ENCODE measurements at places on chromosomes 2 and 18.

GRCh38 chr2:42872721-42873120 is 80.3 kb upstream of the HAAO start:
- no peak for DNase-seq

GRCh38 chr2:111618226-111618977 is 265.6 kb downstream of the ANAPC1 start:
- no peak for DNase-seq

DNA sequence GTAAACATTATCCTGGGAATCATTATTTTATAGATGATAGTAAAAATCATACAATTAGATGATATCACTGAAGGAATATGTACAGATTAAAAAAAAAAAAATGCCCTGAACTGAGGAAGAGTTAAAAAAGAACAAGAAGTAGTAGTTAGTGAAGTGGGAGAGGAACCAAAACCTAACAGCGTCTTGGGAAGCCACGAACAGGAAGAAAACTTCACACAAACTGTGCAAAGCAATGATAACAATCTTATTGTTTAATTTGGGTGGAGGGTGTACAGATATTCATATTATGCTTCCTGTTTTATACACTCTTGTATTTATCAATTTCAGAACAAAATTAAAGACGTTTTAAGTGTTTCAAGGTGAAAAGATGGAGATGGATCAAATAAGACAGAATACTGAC is 3.5 kb downstream of the HEATR5B start:
- DNase-seq, result no peak

DNA sequence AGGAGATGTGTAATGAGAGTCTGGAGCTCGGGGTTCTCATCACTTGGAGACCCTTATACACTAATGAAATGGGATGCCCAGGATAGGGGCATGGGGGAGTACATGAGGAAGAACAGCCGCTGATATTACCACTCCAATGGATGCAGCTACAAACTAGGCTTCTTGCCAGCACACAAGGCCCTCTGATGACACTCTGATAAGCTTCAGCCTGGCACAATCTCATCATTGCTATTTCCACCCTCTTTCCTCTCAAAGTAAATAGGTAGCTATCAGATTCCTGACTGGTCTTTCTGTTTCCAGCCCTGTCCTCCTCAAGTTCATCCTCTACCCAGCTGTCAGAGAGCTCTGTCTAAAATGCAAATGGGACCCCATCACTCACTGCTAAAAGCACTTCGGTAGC is 103.0 kb downstream of the GPR39 start:
- no peak for DNase-seq

GRCh38 chr2:203790134-203790852 is 77.3 kb upstream of the CTLA4 start:
- no peak for DNase-seq

- DNase-seq, result no peak
These were observed 312.2 kb downstream of the EN1 start for GRCh38 chr2:118535171-118535817.

DNA sequence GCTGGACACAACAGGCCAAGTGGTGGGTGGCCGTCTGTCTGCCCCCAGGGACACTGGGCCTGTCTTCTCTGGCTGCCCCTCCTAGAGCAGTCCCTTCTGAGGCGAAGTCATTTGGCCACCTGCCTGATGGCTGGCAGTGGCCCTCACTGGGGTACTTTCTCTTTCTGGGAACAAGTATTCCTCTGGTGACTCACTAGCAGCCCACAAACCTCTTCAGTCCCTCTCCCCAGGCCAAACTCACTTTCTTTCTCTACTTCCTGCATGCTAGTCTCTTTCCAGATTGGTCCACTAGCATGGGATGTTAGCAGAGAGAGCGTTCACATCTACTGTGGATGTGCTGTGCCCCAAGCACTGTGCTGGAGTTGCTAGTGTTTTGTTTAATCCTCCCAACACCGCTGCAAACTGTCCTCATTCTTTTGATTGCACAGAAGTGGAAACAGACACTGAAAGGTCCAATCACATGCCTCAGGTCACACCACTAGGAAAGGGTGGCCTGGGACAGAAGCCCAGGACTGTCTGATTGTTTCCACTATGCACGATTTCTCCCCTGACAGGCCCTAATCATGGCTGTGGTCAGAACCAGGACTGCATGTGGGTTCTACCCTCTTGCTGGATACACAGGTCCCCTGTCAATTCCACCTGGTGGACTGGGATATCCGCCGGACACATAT is 5.2 kb downstream of the DYSF start:
- DNase-seq, result no peak

Data from NCI-H146 (cell line).